Upper lobe of left lung (tissue), 6 donors: ENCODE measurements at places on chromosomes 13 and 19. TPM values are rescaled to one million over a fixed set of nuclear protein-coding genes. Genes with fewer than 3 reads are reported as not detected.

GRCh38 chr13:61536433-61536832 lies 120.8 kb upstream of the PCDH20 start:
- no peak overlapping the region for H3K27ac ChIP-seq
- H3K4me3 ChIP-seq: no peak overlapping the region
- no peaks in the 10 kb centered on the region for H3K36me3 ChIP-seq

GRCh38 chr19:52981329-52981728 lies 18.6 kb upstream of the ZNF816 start:
- no peak for DNase-seq
- no peaks in the 10 kb centered on the region for H3K27me3 ChIP-seq
- no peaks in the 10 kb centered on the region for H3K4me1 ChIP-seq
- no peak overlapping the region for H3K27ac ChIP-seq
- no peak overlapping the region for H3K4me3 ChIP-seq
- no peaks in the 10 kb centered on the region for H3K36me3 ChIP-seq

GRCh38 chr13:86000546-86000945 lies 201.3 kb upstream of the SLITRK6 start:
- no peaks in the 10 kb centered on the region for H3K4me1 ChIP-seq
- no peak for DNase-seq
- H3K27me3 ChIP-seq: no peaks in the 10 kb centered on the region
- no peaks in the 10 kb centered on the region for H3K36me3 ChIP-seq
- no peak overlapping the region for H3K27ac ChIP-seq

DNA sequence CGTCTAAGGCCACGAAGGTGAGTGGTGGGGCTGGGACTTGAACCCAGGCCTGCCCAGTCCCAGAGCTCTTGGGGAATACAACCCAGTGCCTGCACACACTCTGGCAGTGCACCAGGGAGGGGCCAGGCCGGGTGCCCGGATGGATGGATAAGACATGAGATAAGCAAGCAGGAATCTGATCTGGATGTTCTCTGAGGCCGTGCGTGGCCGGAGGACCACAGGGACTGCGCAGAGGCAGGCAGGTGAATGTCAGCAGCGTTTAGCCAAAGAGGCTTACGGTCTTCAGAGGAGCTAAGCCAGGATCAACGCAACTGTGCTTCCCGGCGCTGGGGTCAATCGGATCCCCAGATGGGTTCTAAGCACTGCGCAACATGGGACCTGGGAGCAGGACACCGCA lies 1.5 kb downstream of the ZNF787 start:
- H3K27ac ChIP-seq: peak overlapping the region; percentile 95
- peaks cover 42% of the 10 kb centered on the region for H3K4me1 ChIP-seq
- DNase-seq: no peak
- H3K4me3 ChIP-seq: peak overlapping the region; percentile 94

- H3K4me3 ChIP-seq: no peak overlapping the region
- no peaks in the 10 kb centered on the region for H3K36me3 ChIP-seq
- no peaks in the 10 kb centered on the region for H3K4me1 ChIP-seq
- H3K27me3 ChIP-seq: no peaks in the 10 kb centered on the region
- no peak overlapping the region for H3K27ac ChIP-seq
Measured at GRCh38 chr13:105412171-105412570, 1123.3 kb downstream of the EFNB2 start.

- no peak for DNase-seq
- peak overlapping the region; percentile 99 for H3K27ac ChIP-seq
Measured at GRCh38 chr19:47509170-47509847, 5.6 kb downstream of the NAPA start.

GRCh38 chr13:93771782-93772181 lies 545.2 kb downstream of the GPC6 start:
- H3K4me1 ChIP-seq: no peaks in the 10 kb centered on the region
- no peak overlapping the region for H3K4me3 ChIP-seq
- H3K27ac ChIP-seq: no peak overlapping the region
- no peak for DNase-seq

The GNG14 gene
- total RNA-seq: not detected

DNA sequence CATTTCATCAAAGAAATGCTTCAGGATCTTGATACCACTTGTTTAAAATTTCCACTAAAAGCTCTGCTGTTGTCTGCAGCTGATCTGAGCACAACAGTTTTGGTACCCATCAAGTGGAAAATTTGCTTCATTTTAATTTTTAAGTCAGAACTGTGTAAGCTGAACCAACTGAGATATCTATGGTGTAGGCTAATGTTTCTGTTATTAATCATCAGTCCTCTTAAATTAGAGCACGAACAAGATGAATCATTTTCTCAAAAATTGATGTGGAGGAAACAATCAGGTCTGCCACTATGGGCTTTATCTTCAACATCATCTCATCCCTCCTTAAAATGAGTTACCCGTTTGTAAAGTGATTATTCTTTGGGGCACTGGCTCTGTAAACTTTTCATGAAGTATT lies 221.5 kb upstream of the NBEA start:
- no peaks in the 10 kb centered on the region for H3K27me3 ChIP-seq
- H3K36me3 ChIP-seq: no peaks in the 10 kb centered on the region

The RNF113B gene
- total RNA-seq: not detected
